ENCODE measurements at places on chromosomes 16 and 17.

GRCh38 chr16:31286421-31287032 lies 26.8 kb downstream of the ITGAM start:
- DNase-seq, result no peak

DNA sequence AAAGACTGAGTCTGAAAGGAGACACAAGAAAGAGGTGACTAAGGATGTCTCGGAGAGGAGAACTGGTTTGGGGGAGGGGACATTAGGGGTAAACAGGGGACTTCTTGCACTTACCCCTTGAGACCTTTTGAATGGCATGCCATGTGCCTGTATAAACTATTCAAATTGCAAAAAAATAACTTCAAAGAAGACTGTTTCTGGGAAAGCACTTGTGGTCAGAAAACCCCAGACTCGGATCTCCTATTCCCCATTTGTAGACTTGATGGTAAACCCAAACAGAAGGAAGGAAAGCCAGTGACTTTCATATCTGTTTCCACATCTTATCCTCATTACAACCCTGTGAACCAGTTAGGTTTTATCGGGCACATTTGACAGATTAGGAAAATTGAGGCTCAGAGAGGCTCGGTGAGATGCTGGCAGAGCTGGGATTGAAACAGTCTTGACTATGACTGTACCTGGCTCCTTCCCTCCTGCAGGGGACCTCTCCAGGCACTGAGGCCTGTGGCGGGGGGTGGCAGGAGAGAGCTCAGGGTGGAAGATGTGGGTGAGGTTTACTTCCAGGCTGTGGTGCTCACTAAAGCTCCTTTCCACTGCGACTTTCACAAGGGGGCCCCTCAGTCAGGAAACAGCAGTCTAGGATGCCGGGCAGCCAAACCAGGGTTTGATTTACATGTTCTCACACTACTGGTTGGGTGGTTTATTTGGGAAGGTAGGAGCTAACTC lies 30.5 kb upstream of the PLCG2 start:
- DNase-seq, result no peak

DNA sequence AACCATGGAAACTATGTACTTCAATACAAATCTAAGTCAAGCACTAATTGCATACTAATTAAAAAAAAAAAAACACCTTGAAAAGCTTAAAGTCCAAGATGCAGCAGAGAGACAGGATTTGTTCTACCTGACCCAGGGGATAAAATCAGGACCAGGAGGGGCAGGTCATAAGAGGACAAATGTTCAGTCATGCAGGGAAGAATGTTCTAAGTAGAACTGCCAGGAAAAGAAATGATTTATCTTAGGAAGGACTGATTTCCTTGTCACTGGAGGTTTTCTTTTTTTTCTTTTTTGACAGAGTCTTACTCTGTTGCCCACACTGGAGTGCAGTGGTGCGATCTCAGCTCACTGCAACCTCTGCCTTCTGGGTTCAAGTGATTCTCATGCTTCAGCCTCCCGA lies 9.1 kb upstream of the GHDC start:
- no peak for DNase-seq

DNA sequence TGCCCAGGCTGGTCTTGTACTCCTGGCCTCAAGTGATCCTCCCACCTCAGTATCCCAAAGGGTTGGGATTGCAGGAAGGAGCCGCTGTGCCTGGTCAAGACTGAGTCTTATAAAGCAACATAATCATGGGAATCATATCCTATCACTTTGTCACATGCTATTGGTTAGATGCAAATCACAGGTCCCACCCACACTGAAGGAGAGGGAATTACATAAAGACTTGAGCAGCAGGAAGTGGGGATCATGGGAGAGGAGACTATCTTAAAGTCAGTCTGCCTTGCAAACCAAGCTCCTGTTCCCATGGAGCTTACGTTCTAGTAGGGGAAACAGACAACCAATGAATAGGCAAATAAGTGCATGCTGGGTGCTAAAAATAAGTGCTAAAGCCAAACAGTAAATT lies 28.3 kb upstream of the TENT4B start:
- no peak for DNase-seq

All from fibroblast of skin of left quadriceps (primary cell).